Activated CD4-positive, alpha-beta T cell treated with anti-CD3 and anti-CD28 coated beads for 1 hour (primary cell): ENCODE measurements at places on chromosomes 6 and 20.

GRCh38 chr6:141878686-141879085, 254.0 kb upstream of the GJE1 start:
- DNase-seq, result no peak

DNA sequence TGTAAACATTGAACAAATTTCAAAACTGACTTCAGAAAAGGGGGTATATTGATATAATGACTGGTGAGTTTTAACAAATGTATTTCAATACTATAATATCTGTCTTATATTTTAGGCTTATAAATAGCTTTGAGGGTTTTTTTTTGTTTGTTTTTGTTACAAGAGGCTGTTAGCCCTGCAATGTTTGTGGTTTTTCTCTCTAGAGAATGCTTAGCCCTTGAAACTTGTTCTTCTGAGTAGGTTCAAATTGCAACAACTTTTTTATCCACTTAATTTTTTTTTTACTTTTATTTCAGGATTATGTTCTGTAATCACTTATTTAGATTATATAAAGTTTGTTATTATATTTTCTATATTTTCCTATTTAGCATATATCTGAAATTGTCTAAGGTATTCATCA, 333.2 kb downstream of the RIMS1 start:
- DNase-seq, result no peak

DNA sequence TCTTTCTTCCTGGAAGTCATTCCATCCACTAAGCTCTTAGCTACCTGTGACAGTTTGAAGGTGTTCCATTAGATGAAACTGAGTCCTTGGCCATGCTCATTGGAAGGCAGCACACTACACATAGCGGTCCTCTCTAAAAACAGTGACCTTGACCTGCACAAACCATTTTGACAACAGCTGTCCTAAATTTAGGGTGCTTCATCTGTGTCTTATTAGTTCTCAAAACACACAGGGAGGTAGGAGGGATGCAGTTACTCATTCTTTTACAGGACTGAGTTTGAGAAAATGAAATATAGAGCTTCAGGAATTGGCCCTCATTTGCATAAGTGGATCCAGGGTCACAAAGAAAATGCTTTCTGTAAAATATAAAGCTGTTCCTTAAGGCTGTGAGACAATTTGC, 20.4 kb upstream of the MAP3K4 start:
- no peak for DNase-seq

- DNase-seq, result no peak
Measured at GRCh38 chr6:104325341-104326172, 534.2 kb downstream of the HACE1 start.

DNA sequence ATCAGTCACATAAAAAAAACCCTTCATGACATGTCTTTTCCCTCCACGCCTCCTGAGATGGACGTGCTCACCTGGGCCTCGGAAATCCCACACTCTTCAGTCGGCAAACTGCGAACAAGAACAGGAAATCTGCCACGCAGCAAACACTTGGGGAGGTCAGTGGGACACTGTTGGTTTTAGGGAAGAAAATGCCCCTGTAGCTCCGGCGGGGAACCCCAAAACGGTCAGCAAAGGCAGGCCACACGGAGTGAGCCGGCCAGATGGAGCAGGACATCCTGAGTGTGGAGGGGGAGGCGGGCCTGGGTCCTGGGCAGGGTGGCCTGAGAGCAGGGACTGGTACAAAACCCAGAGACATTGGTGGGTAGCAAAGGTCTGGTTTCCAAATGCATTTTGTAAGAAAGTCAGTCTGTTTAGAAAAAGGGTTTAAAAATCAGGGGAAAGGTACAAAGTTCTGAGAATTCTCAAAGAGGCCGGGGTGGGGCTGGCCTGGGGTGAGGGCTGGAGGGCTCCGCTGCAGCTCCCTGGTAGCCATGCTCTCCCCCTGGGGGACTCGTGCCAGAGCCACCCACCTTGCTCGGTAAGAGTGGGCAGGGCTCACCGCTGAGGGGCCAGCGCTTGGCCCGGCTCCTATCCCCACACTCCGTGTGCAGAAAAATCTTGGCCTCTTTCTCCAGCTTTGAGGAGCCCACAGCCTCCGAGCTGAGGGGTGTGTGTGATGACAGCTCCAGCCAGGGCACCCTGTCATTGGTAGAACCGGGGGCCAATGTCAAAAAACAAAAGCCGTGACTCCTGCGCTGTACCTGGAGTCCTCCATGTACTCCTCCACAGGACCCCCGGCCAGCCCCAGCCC, 5.2 kb downstream of the SLC2A4RG start:
- DNase-seq, result no peak

- DNase-seq, result no peak
Measured at GRCh38 chr20:46688151-46689081, 828 bp downstream of the TP53RK start.

DNA sequence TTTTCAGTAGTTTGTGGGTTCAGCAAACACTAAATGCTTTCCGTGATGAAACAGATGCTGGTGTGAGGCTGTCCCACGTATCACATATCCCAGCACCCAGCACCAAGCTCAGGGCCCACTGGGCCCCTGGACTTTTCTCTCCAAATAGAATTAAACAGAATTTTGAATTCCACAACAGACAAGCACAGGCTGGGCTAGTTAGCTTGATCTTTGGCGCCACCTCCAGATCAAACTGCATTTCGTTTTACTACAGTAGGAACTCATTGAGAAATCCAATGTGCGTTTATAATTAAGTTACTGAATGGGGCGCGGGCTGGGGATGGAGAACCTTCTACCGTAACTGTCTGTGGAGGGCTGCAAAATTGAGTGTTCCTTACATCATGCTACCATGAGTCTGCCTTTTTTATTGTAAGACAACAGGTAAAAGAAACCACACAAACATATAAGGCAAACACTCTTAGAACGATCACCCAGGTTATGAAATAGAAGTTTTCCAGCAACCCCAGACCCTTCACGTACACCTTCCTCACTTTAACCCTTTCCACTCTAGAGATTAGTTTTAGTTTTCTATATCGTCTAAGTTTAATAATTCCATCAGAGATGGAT, 107.8 kb downstream of the ZFP64 start:
- no peak for DNase-seq

GRCh38 chr6:48641544-48641943, 530.5 kb upstream of the PTCHD4 start:
- DNase-seq, result no peak

DNA sequence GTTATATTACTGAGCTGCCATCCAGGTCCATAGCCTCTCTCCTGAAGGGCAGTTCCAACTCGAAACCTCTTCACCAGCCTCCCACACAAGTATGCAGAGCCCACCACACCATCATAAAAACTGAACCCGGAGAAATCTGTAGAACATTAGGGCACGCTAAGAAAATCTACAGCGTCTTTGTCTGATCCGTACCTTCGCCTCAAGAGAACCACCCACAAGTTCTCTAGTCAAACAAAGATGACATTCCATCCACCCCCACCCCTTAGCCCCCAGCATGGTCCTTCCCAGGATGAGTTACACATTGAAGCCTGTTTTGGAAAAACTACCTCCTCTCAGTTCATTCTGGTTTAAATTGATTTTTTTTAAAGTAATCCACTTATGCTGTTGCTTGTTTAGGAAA, 219.7 kb downstream of the ZMYND8 start:
- no peak for DNase-seq

DNA sequence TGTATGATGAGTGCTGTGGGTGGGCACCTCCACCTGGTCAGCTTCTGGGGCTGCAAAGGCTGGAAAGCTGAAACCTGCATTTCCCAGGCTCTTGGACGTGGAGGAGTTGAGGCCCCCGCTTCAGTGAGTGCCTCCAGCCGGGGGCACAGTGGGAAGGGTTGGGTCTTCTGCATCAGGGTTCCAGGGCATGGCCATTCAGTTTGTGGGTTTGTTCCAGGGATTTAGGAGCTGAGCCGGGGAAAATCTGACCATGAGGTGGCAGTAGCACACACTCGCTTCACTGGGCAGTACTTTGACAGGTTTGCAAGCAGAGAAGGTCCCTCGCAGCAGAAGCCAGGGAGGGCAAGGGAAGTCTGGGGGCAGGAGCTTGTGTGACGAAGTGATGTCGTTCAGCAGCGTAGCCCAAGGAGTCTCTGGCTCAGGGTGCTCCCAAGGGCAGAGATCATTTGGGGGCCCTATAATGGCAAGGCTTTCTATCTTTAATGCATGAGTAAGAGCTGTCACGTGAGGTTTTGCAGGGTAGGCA, 69.5 kb upstream of the SULF2 start:
- DNase-seq, result no peak

DNA sequence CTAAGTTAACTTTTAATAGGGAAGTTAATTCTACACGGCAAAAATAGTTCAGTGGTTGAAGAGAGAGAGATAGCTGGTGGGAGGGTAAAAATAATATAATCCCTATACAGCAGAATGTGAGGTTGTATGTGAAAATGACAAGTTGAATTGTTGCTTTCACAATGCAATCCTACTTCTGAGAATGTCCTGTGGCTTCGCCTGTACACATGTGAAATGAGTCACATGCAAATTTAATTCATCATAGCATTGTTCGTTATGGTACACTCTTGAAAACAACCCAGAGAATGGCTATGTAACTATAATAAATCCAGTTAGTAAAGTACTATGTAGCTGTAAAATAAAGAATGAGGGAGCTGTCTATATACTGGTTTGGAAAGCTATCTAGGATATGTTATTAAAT, 46.0 kb upstream of the HINT3 start:
- no peak for DNase-seq

DNA sequence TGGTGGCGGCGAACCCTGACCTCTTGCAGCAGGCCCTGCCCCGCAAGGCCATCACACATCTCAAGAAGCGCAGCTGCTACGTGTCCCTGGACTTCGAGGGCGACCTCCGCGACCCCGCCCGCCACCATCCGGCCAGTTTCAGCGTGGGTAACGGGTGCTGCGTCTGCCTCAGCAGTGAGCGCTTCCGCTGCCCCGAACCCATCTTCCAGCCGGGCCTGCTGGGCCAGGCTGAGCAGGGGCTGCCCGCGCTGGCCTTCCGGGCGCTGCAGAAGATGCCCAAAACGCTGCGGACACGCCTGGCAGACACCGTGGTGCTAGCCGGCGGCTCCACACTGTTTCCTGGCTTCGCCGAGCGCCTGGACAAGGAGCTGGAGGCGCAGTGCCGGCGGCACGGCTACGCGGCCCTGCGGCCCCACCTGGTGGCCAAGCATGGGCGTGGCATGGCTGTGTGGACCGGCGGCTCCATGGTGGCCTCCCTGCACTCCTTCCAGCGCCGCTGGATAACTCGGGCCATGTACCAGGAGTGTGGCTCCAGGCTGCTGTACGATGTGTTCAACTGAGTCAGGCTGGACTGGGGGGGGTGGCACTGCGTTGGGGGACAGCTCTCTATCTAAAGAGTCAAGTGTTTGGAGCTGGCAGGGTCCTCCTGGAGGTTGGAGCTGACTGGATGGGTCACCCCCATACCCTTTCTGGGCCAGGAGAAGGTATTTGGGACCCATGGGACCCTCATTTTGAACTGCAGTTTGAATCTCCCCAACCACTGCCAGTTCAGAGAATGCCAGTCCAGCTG, 1.1 kb downstream of the ACTL10 start:
- DNase-seq, result peak; percentile 69

DNA sequence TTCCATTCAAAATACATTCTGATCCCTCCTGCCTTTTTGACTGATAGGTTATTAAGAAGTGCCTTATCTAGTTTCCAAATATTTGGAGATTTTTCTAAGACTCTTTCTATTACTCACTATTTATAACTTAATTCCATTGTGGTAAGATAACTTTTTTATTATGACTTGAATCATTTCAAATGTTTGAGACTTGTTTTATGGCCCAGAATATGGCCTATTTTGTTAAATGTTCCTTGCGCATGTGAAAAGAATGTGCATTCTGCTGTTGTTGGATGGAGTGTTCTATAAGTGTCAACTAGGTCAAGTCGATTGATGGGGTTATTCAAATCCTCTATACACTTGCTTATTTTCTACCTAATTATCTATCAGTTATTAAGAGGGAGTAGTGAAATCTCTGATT, 13.1 kb upstream of the TCP11 start:
- no peak for DNase-seq

- DNase-seq, result no peak
Measured at GRCh38 chr6:164640956-164641355, 668.4 kb downstream of the C6orf118 start.

GRCh38 chr6:28225056-28225834, at the start of gene ZSCAN9:
Gene ZSCAN9 (plus strand): TSS chr6:28225275. CDS start chr6:28227085, 1,810 bp downstream.
- DNase-seq, result no peak

DNA sequence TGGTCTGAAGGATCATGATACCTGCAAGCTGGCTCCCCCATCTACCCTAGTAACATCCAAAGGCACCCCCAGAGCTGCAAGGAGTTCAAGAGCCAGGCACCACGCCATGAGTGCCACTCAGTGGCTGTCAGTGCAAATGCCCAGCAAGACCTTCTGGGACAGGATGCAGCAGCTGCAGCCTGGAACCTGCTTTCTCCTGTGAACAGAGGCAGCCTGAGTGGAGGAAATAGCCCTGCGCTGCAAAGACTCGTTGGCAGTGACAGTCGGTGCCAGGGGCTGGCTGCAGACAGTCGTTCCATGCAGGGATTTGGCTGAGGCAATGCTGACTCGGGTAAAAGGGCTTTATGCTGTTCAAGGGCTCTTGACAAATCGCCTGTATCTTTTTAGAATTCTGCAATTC, 15.7 kb upstream of the SSTR4 start:
- DNase-seq, result no peak

DNA sequence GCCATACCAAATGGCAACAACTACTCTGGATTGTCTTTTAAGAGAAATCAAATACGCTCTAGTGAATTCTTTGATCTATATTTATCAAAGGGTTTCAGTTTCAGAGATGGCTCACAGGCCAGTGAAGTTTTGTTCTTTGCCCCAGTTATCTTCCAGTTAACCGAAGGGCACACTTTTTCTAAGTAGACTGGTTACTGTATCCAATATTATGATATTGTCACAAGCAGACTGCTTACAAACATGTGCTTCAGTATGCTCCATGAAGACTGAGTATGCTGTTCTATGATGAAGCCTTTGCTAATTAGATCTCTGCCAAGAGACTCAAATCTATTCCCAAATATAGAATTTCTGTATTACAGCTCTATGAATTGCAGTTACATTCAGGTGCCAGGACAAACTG, 181.1 kb downstream of the REV3L start:
- DNase-seq, result no peak

GRCh38 chr6:128519931-128520435, 416 bp downstream of the PTPRK start:
- peak; percentile 22 for DNase-seq

DNA sequence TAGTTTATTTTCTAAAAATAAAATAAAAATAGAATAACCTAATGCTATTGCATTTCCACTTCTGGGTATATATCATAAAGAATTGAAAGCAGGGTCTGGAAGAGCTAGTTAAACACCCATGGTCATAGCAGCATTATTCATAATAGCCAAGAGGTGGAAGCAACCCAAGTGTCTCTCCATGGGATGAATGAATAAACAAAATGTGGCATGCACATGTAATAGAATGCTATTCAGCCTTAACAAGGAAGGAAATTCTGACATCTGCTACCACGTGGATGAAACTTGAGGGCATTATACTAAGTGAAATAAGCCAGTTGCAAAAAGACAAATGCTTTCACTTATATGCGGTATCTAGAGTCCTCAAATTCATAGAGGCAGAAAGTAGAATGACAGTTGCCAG, 130.8 kb downstream of the TIAM2 start:
- DNase-seq, result no peak
